ENCODE measurements at places on chromosomes 11 and 22.

GRCh38 chr11:79419120-79419519 lies 21.7 kb downstream of the TENM4 start:
- no peak for DNase-seq

DNA sequence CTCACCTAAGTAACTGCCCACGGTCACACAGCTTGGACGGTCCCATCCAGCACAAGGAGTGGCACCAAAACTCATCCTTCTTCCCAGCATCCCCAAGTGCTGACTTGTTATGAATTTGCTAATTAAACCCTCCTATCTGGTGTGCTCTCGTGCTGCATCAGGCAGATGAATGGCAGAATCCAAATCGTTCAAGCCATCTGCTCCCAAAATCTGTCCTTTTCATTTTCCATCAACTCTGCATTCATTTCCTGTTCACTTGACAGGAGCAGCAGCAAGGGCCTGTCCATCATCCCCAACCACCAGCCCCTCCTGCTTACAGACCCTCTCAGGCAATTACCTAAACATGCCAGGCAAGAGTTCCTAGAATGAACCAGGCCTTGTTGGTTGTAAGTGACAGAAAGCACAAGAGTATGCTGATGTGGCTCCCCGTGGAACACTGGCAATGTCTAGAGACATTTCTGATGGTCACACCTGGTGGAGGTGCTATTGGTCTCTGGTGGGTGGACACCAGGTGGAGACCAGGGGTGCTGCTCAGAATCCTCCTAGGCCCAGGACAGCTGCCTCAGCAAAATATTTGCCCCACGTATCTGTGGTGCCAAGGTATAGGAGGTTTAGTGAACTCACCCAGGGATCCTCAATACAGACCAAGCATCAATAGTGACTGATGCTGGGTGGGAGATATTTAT lies 832.5 kb downstream of the TBC1D22A start:
- no peak for DNase-seq

GRCh38 chr11:27008811-27009535 lies 15.1 kb downstream of the FIBIN start:
- DNase-seq, result no peak

DNA sequence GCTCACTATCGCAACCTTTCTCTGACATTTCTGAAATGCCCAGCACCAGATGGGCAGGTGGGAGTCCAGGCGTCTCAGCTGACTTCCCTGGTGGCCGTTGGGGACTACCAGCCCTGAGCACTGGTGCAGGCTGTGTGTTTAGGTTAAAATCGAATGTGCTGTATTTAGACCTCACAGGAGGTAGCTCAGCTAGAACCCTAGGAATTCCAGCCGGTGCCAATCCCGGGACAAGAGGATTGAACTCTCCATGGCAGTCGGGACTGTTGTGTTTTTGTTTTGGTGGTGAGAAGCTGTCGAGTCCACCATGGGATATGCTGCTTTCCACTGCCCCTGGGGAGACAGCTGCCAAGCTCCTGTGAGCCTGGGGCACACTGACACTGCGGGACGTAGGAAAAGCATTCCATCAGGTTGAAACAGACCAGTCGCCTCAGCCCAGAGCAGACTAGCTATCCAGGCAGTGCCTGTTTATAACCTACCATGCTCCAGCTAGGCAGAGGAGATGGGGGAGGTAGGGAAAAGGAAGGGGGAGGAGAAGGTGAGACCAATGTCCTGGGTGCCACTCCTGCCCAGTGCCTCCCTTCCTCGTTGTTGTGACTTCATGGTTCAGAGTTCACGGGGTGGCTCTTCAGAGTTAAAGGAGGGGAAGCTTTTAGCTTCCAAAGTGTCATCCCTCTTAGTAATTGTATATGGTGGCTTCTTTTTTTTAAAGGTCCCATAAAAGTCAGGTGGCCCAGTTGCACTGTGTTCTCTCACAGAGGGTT lies 53.0 kb downstream of the MICAL2 start:
- DNase-seq, result no peak

GRCh38 chr11:59069087-59069486 lies 17.0 kb upstream of the GLYATL1B start:
- no peak for DNase-seq

DNA sequence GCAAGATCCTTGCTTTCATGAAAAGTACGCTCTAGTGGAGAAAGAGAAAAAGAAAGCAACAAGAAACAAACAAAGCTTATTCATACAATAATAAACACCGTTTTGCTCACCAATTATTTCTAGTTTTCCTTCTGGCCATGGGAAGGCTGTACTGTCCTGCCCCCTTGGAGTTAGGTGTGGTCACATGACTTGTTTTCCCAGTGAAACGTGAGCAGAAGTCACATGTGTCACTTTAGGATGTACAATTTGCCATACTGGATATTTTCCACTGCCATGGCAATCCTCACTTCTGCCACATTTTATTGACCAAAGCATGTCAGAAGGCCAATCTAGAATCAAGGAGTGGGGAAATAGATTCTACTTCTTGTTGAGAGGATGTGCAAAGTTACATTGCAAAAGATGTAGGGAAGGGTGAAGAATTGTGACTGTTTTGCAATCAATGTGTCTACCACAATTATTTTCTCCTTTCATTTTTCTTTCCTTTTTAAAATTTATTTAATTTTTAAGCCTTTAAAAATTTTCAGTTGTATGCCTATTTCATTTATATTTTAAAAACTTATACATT lies 24.3 kb upstream of the TRAF6 start:
- no peak for DNase-seq

DNA sequence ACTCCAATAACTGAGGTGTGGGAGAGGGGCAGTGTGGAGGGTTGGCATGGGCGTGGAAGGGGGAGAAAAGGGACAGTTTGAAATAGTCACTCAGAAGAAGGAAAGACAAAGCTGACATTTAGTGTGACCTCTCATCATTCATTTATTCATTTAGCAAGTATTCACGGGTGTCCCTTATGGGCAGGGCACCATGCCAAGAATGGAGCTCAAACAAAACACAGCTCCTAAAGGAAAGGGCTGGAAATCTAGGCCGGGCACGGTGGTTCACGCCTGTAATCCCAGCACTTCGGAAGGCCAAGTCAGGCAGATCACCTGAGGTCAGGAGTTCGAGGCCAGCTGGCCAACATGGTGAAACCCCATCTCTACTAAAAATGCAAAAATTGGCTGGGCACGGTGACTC lies 19.4 kb upstream of the DGKZ start:
- no peak for DNase-seq

- no peak for DNase-seq
These were observed 41.6 kb downstream of the BUD13 start for GRCh38 chr11:116731097-116731761.

GRCh38 chr11:106091480-106092123 lies 14.1 kb downstream of the AASDHPPT start:
- DNase-seq, result no peak

GRCh38 chr11:16081382-16082094 lies 274.8 kb downstream of the SOX6 start:
- DNase-seq, result no peak

DNA sequence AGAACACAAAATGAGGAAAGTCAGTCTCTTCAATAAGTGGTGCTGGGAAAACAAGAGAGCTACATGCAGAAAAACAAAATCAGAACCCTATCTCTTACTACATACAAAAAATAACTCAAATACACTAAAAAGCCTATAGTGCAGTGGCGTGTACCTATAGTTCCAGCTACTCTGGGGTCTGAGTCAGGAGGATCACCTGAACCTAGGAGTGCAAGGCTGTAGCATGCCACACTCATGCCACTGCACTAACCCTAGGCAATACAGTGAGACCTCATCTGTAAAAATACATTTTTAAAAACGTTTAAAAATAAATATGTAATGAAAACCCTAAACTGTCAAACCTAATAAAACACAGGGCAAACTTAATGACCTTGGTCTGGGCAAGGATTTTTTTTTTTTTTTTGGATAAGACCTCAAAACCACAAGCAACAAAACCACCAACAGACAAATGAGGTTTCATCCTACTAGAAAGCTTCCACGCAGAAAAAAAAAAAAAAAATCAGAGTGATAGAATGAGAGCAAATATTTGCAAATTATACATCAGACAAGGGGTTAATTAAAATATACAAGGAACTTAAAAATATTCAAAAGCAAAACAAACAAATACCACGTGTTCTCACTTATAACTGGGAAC lies 35.2 kb downstream of the XKR3 start:
- no peak for DNase-seq

GRCh38 chr11:72543849-72544542 lies 109.7 kb upstream of the CLPB start:
- DNase-seq, result no peak

GRCh38 chr22:46925818-46926217 lies 163.4 kb downstream of the TBC1D22A start:
- DNase-seq, result no peak

DNA sequence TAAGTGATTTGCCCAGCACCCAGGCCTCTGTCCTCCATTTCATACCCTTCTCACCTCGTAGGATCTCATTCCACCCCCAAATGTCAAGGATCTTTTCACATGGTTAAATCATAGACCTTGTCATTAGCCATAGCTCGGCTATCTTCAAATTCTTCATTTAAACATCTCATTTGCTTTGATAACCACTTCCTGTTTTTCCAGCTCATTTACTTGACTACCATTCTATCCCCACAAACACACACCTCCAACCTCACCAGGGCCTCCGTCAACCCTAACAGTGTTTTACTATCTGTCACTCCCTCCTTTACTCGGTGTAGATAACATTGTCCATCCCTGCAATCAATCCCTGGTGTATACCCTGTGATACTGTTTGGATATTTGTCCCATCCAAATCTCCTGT lies 36.8 kb upstream of the LARGE1 start:
- no peak for DNase-seq

DNA sequence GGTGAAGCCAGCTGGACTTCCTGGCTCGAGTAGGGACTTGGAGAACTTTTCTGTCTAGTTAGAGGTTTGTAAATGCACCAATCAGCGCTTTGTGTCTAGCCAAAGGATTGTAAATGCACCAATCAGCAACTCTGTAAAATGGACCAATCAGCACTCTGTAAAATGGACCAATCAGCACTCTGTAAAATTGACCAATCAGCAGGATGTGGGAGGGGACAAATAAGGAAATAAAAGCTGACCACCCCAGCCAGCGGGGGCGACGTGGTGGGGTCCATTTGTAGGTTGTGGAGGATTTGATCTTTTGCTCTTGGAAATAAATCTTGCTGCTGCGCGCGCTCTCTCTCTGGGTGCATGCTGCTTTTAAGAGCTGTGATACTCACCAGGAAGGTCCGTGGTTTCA lies 202.9 kb downstream of the MIAT start:
- no peak for DNase-seq

DNA sequence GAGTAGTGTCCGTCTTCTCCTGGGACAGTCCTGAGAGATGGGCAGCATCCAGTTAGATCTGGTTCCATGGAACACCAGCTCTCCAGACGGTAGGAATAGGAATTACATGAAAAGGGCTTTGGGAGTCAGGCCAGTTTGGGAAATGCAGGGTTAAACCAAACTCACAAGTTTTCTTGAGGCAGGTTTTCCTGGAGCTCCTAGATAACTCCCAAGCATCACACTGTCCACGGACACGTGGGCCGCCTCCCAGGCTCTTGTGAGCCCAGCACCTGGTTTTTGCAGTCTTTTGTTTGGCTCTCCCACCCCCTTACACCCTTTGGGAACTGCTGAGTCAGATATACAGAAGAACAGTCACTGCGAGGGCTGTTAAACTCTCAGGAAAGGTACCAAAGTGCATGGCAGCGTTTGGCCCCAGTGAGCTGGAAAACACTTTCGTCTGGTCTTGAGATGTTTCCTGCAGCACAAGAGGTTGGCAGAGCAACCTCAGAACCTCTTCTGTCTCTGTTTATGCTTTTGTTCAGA lies 90.0 kb downstream of the BCR start:
- no peak for DNase-seq

DNA sequence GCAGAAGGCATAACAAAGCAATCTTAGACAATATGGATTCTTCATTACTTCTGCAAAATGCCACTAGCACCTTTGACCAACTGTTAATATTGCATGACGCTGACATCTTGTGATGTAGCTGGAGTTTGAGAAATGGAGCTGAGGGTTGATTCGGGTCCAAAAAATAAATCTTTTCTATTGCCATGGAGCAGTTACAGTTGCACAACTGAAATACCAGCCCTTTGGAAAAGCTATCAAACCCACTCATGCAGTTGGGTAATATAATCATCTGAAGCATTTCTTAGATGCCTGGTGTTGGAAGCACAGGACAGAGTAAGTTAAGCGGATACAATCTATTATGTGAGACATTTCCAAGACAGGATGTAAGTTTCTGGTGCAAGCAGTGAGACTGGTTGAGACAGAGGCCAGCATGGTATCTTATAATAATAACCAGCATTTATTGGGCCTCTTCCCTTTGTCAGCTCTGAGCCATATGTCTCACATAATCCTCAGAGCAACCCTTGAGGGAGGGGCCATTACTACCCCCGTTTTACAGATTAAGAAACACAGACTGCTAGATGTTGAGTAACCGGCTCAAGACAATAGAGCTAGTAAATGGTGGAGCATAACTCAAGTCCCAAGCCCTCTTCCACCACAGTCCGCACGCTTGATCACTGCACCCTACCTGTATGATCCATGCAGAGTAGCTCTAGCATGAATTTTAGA lies 74.9 kb upstream of the CAPRIN1 start:
- DNase-seq, result no peak

DNA sequence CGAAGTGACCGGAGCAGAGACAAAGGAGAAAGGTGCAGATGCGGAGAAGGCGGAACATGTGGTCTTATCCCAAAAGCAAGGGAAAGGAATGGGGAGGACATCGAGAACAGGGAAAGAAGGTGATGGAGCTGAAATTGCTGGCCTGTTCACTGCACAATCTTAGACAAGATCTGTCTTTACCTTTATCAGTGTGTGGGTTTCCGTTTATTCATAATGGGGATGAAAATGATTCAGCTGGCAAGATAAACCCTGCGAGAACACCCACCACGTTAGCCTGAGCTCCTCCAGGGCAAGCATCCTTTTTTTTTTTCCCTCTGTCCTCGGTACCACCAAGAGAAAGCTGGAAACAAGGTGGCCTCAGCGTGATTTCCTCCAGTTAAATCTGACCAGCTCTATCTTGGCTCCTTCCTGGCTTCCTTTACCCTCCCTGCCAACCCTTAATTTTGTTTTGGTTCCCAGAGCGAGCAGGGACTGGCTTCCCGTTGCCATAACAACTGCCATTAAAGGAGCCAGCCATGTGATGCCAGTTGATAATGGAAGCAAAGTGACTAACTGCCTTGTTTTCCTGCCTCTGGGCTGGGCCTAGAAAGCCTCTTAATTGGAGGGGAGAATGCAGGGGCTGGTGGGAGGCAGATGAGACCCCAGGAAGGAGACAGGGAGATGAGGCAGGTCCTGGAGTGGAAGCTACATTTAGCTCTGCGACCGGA lies 4.2 kb downstream of the SGSM1 start:
- DNase-seq, result no peak

GRCh38 chr11:111365722-111366559 lies 13.1 kb downstream of the POU2AF1 start:
- no peak for DNase-seq

GRCh38 chr11:14320020-14320419 lies 39.0 kb downstream of the RRAS2 start:
- no peak for DNase-seq
